ENCODE measurements at places on chromosomes 2 and 18. TPM values are rescaled to one million over a fixed set of nuclear protein-coding genes. Genes with fewer than 3 reads are reported as not detected.

DNA sequence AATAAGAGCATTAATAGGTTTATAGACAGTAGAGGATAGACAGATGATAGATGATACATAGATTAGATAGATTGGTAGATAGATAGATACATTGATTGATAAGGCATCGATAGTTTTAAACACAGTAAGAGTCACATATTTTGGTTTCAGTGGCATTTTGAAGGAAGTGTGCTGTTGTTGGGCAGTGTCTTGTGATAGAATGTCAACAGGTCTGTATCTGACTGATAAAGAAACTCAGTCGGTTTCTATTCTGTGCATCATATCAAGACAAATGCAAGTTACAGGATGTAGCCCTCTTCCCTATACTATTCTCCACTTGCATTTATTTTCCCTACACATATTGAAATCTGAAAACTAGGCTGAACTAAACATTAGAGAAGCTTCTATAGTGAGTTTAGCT is 1229.0 kb upstream of the ZEB2 start:
- DNase-seq = no peak
- H3K4me3 ChIP-seq = no peak overlapping the region
- H3K27ac ChIP-seq = no peak overlapping the region
- no peaks in the 10 kb centered on the region for H3K27me3 ChIP-seq
- H3K36me3 ChIP-seq = no peaks in the 10 kb centered on the region
- H3K4me1 ChIP-seq = no peaks in the 10 kb centered on the region

IL1RL1 gene
- total RNA-seq = 1.4 TPM

GRCh38 chr2:75356865-75357264 is 157.5 kb upstream of the TACR1 start:
- H3K36me3 ChIP-seq = no peaks in the 10 kb centered on the region
- DNase-seq = no peak
- peaks cover 5% of the 10 kb centered on the region for H3K4me1 ChIP-seq
- H3K27ac ChIP-seq = no peak overlapping the region
- no peaks in the 10 kb centered on the region for H3K27me3 ChIP-seq
- H3K4me3 ChIP-seq = no peak overlapping the region

KCNG2 gene
- total RNA-seq = not detected

- H3K27ac ChIP-seq = no peak overlapping the region
- H3K27me3 ChIP-seq = peaks cover 49% of the 10 kb centered on the region
- H3K4me1 ChIP-seq = no peaks in the 10 kb centered on the region
- DNase-seq = no peak
- no peaks in the 10 kb centered on the region for H3K36me3 ChIP-seq
These were observed 4.5 kb downstream of the RAB31 start for GRCh38 chr18:9712611-9713010.

ALLC gene
- total RNA-seq = not detected

- H3K4me1 ChIP-seq = peaks cover 61% of the 10 kb centered on the region
- DNase-seq = no peak
- no peaks in the 10 kb centered on the region for H3K27me3 ChIP-seq
- no peak overlapping the region for H3K4me3 ChIP-seq
- H3K27ac ChIP-seq = no peak overlapping the region
- H3K36me3 ChIP-seq = peaks cover 2% of the 10 kb centered on the region
These were observed 32.2 kb downstream of the MAL start for GRCh38 chr2:95057535-95058370.

- H3K36me3 ChIP-seq = peaks cover 5% of the 10 kb centered on the region
- H3K4me3 ChIP-seq = no peak overlapping the region
- H3K4me1 ChIP-seq = no peaks in the 10 kb centered on the region
- DNase-seq = no peak
These were observed 14.8 kb downstream of the TIMM21 start for GRCh38 chr18:74163019-74163660.

STARD6 gene
- not detected for total RNA-seq

PJVK gene
- 4.3 TPM for total RNA-seq

SCRN3 gene
- total RNA-seq = 17.9 TPM

AGAP1 gene
- 3.9 TPM for total RNA-seq

GRCh38 chr2:11539317-11540147 is 5.7 kb downstream of the GREB1 start:
- no peaks in the 10 kb centered on the region for H3K4me1 ChIP-seq
- no peak overlapping the region for H3K27ac ChIP-seq
- no peak for DNase-seq
- peaks cover 3% of the 10 kb centered on the region for H3K27me3 ChIP-seq

- no peaks in the 10 kb centered on the region for H3K4me1 ChIP-seq
- DNase-seq = no peak
- H3K27ac ChIP-seq = no peak overlapping the region
- no peak overlapping the region for H3K4me3 ChIP-seq
These were observed 151.5 kb upstream of the MYCN start for GRCh38 chr2:15788830-15789229.

FIGN gene
- total RNA-seq = not detected

DNA sequence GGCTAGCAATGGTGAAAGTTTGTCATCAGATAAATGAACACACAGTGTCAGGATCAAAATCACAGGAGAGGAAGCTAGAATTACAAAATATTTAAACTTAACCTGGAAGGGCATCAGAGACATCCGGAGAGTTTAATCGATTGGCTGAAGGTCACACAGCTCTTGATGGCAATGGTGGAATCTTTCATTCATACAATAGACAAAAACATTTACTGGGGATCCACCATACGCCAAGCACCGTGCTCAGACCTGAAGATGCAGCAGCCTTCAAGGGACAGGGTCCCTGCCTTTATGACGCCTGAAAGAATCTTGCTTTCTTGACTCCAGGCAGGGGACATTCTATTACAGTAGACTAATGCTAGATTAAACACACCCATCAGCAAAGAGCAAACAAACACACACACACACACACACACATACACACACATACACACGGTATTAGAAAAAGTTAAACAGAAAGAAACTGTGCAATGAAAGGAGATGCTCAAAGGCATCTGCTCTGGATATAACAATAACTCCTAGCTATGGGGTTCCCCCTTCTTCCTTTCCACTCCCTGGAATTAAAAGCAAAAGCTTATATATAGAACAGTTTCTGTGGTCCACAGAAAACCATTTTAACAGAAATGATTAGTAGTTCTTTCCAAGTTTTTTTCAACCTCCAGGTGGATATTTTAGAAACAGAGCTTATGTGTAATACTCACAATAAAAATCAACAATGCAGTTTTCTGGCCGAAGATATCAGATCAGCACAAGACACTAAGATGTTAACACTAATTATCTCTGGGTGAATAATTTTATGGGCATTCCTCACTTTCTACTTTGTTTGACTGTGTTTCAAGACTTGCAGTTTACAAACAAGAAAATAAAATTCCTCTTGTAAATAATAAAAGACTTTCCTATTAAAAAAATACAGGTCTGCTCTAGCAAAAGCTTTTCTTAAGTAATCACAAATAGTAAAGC is 151.7 kb downstream of the ANKRD44 start:
- H3K4me1 ChIP-seq = peaks cover 38% of the 10 kb centered on the region
- DNase-seq = no peak
- no peak overlapping the region for H3K4me3 ChIP-seq
- peaks cover 30% of the 10 kb centered on the region for H3K36me3 ChIP-seq
- H3K27me3 ChIP-seq = no peaks in the 10 kb centered on the region
- peak overlapping the region; percentile 24 for H3K27ac ChIP-seq

- H3K4me1 ChIP-seq = no peaks in the 10 kb centered on the region
- no peak overlapping the region for H3K27ac ChIP-seq
- no peaks in the 10 kb centered on the region for H3K27me3 ChIP-seq
- no peaks in the 10 kb centered on the region for H3K36me3 ChIP-seq
These were observed 838.8 kb downstream of the SLC4A3 start for GRCh38 chr2:220466251-220466691.

All from T-cell (primary cell).